Prostate gland (tissue), 2 donors: ENCODE measurements at places on chromosomes 3 and 15. TPM values are rescaled to one million over a fixed set of nuclear protein-coding genes. Genes with fewer than 3 reads are reported as not detected.

SCG3 gene
- 0.23 TPM for total RNA-seq

NRROS gene
- 5.5 TPM for total RNA-seq

ZNF860 gene
- total RNA-seq: 4.4 TPM

MESP2 gene
- 1.4 TPM for total RNA-seq

- no peak for DNase-seq
Measured at GRCh38 chr3:99565331-99565730, 73.1 kb upstream of the COL8A1 start.

DNA sequence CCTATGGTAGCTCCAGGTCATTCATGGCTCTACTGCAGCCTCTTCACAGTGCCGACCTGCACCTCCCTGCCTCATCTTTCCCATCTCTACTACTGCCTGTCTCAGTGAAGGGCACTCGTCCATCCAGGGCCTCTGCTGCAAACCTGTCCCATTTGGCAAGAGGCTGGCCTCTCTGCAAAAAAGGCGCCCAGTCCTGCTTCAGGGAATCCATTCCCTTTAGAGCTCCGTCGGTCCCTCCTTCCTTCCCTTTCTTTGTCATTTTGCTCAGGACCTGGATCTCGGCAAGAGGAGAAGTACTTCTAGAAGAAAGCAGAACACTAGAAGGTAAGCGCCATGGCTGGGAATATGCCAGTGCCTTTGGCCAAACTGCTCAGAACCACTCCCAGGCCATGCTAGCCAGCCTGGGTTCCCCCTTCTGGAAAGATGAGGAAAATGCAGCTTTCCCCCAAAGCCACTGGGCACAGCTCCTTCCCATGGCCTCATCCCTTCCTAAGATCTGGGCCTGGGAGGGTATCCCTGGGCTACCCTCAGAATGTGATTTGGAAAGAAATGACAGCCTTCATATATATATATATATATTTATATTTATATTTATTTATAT, 6.4 kb upstream of the ISL2 start:
- no peak for DNase-seq

DNA sequence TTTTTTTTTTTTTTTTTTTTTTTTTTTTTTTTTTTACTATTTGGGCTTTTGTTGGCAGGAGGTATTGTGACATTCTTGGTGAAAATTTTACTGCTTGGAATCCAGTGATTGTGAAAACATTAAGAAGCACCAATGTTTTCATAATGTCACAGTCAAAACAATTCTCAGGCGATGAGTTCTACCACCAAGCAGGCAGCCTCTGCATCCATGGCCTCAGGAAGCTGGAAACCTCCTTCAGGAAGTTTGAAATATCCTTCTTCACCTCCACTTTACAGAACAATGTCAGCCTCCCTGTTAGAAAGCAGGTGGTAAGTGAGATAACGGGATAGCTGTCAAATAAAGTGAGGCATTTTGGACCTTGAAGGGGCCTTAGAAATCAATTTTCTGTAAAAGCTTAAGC, 98.3 kb downstream of the MEX3B start:
- DNase-seq: no peak

GRCh38 chr3:14889205-14889604, 58.2 kb upstream of the NR2C2 start:
- DNase-seq: no peak

GRCh38 chr3:113685956-113686721, 10.3 kb downstream of the USF3 start:
- DNase-seq: no peak

DNA sequence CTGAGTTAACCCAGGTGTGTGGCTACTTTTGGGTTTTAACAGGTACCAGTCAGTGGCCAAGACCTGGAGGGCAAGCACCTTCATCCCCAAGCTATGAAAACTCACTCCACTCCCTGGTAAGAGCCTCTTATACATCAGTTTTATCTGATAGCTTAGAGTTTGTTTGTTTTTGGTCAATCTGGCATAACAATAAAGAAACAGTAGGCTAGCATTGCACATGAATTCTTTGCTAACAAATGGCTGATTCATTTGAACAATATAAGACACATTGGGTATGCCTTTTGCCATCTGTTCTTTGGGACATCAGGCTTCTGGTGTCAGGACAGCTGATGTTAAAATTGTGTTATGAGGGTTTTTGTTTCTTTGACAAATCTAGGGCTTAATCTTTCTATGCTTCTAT, 125.0 kb upstream of the CGNL1 start:
- DNase-seq: no peak

- no peak for DNase-seq
Measured at GRCh38 chr3:182523836-182524235, 269.5 kb upstream of the ATP11B start.

GRCh38 chr15:67832031-67832551, 6.8 kb downstream of the SKOR1 start:
- no peak for DNase-seq

DNA sequence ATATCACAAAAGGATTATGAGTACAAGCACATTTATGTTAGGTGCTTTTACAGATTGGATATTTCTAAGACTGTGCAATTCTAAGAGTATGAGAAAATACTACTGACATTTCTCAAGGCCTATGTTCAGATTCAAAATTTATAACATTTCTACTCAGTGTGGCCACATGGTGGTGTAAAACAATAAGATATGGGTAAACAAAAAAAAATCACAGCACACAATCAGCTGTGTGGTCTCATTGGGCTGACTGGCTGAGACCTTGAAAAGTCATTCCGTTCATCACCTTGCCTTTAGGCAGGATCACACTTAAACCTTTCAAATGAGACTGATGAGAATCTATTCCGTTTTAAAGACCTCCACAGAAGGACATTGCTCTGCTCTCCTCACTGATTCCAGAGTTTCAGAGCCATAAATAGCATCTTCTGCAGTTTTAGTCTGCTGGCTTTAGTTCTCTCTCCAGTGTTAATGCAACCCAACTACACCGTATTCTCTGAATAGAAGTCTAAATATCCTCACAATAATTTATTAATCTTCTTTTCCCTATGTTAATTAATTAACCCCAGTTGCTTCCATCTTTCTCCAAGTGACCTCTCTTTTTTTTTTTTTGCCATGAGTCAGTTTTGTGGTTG, 158.2 kb downstream of the SPATA16 start:
- no peak for DNase-seq

- peak; percentile 79 for DNase-seq
Measured at GRCh38 chr15:85910834-85911233, 116.1 kb upstream of the KLHL25 start.
